ENCODE measurements at places on chromosomes 11 and 22.

GRCh38 chr11:36602135-36602534 is 4.1 kb upstream of the RAG2 start:
- DNase-seq = no peak

DNA sequence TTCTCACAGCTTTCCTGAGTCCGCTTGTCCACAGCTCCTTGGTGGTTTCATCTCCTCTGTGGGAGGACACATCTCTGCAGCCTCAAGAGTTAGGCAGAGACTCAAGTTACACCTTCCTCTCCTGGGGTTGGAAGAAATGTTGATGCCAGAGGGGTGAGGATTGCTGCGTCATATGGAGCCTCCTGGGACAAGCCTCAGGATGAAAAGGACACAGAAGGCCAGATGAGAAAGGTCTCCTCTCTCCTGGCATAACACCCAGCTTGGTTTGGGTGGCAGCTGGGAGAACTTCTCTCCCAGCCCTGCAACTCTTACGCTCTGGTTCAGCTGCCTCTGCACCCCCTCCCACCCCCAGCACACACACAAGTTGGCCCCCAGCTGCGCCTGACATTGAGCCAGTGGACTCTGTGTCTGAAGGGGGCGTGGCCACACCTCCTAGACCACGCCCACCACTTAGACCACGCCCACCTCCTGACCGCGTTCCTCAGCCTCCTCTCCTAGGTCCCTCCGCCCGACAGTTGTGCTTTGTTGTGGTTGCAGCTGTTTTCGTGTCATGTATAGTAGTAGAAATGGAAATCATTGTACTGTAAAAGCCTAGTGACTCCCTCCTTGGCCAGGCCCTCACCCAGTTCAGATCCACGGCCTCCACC is 11.7 kb downstream of the RASD2 start:
- DNase-seq = no peak

- DNase-seq = peak; percentile 67
These were observed 483 bp upstream of the HYLS1 start for GRCh38 chr11:125886997-125887372.

DNA sequence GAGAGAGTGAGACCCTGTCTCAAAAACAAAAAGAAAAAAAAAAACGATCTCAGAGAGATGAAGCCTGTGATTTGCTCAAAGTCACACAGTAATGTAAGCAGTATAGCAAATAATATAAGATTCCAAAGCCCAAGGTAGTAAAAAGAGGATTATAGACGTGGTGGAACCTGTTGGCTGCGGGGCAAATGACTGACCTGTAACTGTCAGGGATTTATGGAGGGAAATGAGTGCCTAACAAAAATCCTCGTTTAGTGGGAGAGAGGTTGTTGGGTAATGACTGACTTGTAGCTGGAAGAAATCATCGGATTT is 723 bp upstream of the CLP1 start:
- no peak for DNase-seq

GRCh38 chr22:26162926-26163325 is 6.3 kb upstream of the SEZ6L start:
- no peak for DNase-seq

GRCh38 chr11:103051151-103051801 is 40.7 kb downstream of the DCUN1D5 start:
- DNase-seq = no peak

DNA sequence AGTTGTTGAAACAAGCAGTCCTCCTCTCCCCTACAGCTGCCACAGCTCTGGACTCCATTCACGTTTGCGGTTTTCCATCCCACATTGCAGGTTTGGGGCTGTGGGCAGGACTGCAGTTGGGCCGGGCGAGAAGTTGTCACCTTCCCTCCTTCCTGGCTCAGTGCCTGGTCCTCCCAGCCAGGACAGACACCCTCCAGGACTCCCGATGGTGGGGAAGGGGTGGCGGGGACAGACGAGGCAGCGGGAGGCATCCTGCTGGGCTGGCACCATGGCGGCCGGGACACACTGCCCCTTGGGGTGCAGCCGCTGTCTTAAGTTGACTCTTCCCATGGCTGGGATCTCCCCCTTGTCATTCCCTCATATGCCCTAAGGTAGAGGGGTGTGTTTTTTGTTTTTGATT is 615.2 kb downstream of the BRD1 start:
- no peak for DNase-seq

DNA sequence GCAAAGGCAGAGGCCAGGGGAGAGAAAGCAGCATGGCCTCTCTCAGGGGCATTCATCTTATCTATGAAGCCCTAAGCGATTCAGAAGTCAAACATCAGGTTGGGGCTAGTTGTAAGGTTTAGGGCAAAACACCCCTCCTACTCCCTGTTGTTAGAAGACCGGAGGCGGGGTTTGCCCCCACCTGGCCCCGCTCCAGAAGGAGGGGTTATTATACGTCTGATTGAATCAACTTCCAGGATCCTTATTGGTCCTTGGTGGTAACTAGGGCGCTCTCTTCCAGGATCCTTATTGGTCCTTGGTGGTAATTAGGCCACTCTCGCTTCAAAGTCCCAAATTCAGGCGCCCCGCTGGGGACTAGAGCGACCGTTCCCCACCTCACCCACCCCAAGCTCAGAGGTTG is 12.1 kb upstream of the SMTN start:
- DNase-seq = no peak

- DNase-seq = no peak
These were observed 4.9 kb downstream of the PC start for GRCh38 chr11:66953081-66953833.

DNA sequence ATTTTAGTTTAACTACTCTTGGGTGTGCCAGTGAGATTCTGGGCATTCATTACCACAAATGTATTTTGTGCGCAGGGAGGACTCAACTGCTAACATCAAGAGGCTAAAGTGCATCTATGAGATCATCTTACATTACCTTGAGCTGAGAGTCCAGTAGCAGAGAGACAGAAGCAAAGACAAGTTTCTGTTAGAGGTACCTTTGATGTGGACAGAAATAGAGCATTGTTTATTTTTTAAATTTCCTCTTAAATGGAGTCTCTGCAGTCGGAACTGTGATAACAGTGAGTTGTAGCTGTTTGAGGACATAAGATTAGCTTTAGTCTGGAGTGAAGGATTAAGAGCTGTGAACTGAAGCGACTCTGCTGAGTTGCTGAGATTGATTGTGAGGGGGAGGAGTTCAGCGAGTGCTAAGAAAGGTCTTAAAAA is 297.0 kb downstream of the CADM1 start:
- DNase-seq = no peak

DNA sequence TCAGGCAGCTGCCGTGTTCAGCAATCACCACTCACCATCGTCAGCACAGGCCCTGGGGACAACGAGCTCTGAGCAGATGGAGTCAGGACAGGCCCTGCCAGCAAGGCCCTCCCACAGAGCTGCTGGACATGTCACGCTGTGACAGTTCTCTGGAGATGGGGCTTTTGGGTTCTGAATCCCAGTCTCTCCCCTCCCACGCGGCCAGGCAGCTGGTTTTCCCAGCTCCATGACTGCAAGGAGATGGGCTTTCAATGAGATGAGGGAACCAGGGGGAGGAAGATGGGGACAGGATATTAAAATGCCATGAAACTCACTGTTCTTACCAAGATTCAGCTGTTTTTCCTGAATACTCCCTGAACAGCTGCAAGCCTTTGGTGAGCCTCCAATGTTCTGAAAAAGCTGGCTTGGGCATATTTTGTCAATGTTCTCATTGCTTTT is 305.9 kb downstream of the BRD1 start:
- DNase-seq = no peak

DNA sequence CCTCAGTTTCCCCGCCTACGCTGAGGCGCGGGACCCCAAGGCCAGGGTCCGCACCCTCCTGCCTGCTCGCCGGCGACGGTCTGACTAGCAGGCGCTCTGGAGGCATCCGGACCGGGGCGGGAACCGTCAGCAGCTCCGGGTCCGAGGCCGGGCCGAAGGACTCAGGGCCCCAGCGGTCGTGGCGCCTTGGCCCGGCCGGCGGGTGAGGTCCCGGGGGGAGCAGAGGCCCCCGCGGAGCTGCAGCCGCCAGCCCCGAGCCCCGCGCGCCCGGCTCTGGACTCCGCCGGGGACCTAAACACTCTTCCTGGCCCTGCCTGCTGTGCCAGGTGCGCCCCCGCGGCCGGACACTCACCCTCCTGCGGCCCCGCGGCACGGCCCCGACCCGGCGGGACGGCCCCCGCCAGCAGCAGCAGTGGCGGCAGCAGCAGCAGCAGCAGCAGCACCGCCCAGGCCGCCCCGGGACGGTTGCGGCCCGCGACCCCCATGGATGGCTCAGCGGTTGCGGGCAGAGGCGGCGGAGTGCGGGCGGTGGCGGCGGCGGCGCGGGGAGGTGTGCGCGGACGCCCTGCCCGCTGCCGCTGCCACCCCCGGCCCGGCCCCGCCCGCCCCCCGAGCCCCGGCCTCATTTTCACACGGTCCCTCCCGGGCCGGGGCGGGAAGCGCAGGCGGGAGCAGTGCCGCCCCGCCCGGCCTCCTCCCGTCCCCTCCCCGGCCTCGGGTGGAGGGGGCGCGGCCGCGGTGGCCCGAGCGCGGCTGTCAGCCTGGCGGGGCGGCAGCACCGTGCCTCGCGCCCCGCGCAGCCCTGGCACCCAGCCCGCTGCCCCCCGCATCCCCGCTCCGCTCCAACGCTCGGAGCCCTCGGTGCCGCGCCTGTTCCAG is at the start of gene SCUBE2:
Gene SCUBE2, minus strand, starts transcription at position 556 of the 879 bp plus-strand sequence. Its CDS starts 71 bp downstream, at position 485.
- no peak for DNase-seq

DNA sequence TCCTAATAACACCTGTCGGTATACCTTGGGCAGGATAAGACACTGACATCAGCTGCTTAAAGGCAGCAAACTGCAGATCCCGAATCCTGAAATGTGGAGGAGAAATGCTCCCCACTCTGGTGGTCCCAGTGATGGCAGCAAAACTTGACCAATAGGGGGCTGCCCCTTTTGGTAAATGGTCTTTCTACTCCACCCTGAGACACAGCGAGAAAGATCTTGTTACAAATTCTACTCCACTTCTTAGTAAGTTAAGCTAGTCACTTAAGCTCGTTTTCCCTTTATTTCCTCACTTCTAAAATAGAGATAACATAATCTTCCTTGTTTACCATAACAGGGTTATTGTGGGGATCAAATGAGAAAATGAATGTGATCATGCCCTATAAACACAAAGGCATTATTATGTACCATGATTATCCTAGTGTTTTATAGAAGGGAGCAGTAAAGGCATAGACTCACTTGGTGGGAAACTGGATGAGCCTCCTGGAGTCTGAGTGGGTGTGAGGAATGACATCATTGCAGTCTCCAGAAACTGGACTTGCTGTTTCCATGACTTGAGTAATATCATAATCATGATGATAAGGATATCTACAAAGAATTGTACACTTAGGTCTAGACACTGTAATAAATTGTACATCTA is 50.9 kb downstream of the ENDOD1 start:
- no peak for DNase-seq

- DNase-seq = no peak
These were observed 14.3 kb downstream of the PI4KA start for GRCh38 chr22:20844055-20845037.

- DNase-seq = no peak
These were observed 55.0 kb downstream of the CASP12 start for GRCh38 chr11:104843150-104843836.

- no peak for DNase-seq
These were observed 67.5 kb downstream of the FLI1 start for GRCh38 chr11:128761339-128761738.

DNA sequence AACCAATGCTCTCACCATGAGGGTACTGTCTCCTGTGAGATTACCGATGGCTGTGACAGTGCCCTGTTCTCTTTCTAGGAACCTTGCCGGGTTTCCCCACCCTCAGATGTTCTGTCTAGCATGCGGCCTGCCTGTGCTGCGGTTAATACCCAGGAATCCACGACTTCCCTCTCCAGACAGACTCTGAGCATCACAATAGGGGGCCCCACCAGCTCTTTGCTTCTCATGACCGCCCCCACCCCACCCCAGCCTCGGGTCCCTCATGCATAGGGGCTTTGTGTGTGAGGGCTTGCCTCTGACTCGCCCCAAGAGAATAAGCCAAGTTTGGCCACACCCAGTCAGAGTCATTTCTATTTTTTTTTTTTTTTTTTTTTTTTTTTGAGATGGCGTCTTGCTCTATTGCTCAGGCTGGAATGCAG is 10.3 kb downstream of the PARVG start:
- no peak for DNase-seq

DNA sequence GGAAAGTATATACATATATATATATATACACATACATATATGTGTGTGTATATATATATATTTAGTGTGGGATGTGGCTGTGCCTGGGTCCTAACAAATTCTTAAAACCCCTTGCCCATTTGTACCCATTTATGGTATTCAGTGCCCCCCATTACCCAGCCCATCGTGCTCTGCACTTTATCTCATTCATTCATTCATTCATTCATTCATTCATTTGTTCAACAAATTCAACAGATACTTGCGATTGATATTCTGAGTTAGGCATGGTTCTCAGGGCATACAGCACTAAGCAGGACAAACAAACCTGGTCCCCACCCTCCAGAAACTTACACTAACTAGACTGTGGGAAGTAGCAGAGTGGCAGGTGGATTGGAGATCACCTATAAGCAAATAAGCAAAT is 56.6 kb upstream of the LMO2 start:
- no peak for DNase-seq

- DNase-seq = no peak
These were observed 341.6 kb downstream of the MN1 start for GRCh38 chr22:27459999-27460398.

DNA sequence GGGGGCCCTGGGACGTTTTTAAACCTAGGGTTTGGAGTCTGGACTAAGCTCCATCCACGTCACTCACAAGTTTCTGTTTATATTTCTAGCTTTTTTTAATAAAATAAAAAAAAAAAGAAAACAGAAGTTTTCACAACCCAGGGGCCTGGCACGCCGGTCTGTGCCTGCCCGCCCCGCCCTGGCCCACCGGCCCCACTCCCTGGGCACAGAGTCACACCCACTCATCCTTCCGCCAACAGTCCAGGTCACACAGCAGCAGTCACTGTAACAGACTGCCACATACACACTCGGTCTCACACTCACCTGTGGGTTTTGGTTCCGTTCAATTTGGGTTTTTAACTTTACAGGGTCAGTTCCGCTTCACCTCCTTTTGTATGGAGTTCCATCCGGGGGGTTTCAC is 5.3 kb upstream of the ACR start:
- no peak for DNase-seq

DNA sequence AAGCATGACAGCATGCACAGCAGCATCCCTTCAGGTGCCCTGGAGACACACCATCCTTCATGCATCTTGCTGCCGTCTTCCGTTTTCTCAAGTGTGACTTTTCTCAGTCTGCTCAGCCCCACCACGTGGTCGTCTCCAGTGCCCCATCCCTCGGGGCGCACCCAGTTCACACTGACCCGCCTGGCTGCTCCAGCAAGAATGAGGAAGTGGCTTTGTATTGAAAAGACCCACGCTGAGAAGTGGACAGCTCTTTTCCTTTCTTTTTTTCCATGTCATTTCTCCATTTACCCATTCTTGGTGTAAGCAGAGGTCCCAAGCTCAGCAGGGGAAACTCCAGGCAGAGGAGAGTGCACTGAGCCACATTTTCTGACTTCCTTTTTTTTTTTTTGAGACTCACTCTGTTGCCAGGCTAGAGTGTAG is 14.5 kb downstream of the SERPINH1 start:
- peak; percentile 19 for DNase-seq
